ENCODE measurements at places on chromosomes 5 and 9.

GRCh38 chr5:173313351-173313801 lies 14.8 kb downstream of the STC2 start:
- no peak for DNase-seq

- no peak for DNase-seq
These were observed 229.5 kb downstream of the AP3B1 start for GRCh38 chr5:78064941-78065472.

GRCh38 chr9:93668261-93668871 lies 92.0 kb downstream of the PHF2 start:
- DNase-seq = no peak

DNA sequence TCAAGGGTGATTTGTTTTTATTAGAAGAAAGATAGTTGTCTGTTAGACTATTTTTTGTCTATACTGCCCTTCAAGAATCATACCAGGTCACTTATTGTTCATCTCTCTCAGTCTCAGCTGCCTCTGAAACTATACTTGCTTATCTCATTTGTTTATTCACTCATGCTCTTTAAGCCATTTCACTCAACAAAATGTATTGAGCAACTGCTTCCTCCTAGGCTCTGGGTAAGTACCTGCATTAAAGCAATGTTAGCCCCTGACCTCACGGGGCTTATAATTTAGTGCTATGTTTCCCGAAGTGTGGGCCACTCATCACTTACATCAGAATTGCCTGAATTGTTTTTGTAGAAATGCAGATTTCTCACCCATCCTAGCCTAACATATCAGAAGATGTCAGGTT lies 100.9 kb downstream of the DPYSL3 start:
- no peak for DNase-seq

- DNase-seq = no peak
These were observed 152.8 kb upstream of the TSLP start for GRCh38 chr5:110918683-110919082.

DNA sequence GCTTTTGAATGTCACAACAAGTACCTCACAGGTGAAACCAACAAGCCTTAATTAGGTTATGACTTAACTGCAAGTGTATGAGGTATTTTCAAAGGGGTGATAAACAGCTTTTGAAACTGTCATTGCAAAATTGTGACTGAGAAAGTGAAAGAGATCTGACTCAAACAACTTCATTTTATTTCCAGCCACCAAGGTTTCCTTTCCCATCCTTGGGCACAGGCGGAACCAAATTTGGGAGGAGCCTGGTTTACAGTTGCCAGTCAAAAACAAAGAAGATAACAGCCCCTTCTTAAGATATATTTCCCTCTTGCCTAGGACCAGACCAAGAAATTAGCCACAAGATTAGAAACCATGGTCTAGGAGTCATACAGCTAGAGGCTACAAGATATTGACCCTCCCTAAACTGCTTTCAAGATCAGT lies 417.1 kb downstream of the CSNK1G3 start:
- DNase-seq = no peak

Measured in CD4-positive, alpha-beta T cell treated with Interleukin-1 beta for 1 hour (primary cell).